CD8-positive, alpha-beta memory T cell (primary cell): ENCODE measurements at places on chromosomes 11 and 22. TPM values are rescaled to one million over a fixed set of nuclear protein-coding genes. Genes with fewer than 3 reads are reported as not detected.
A peak's percentile ranks its signal among the peaks of the same experiment; 100 is the strongest.

- H3K27me3 ChIP-seq, result no peaks in the 10 kb centered on the region
- H3K27ac ChIP-seq, result no peak overlapping the region
- no peak overlapping the region for H3K4me3 ChIP-seq
- DNase-seq, result no peak
Measured at GRCh38 chr11:111469200-111469599, 43.0 kb downstream of the BTG4 start.

GRCh38 chr11:45371251-45372115, 85.3 kb upstream of the SYT13 start:
- peaks cover 15% of the 10 kb centered on the region for H3K27me3 ChIP-seq
- H3K4me3 ChIP-seq, result no peak overlapping the region
- H3K36me3 ChIP-seq, result no peaks in the 10 kb centered on the region
- no peak overlapping the region for H3K27ac ChIP-seq
- peaks cover 16% of the 10 kb centered on the region for H3K4me1 ChIP-seq

Gene AGBL2
- 2.6 TPM for total RNA-seq

DNA sequence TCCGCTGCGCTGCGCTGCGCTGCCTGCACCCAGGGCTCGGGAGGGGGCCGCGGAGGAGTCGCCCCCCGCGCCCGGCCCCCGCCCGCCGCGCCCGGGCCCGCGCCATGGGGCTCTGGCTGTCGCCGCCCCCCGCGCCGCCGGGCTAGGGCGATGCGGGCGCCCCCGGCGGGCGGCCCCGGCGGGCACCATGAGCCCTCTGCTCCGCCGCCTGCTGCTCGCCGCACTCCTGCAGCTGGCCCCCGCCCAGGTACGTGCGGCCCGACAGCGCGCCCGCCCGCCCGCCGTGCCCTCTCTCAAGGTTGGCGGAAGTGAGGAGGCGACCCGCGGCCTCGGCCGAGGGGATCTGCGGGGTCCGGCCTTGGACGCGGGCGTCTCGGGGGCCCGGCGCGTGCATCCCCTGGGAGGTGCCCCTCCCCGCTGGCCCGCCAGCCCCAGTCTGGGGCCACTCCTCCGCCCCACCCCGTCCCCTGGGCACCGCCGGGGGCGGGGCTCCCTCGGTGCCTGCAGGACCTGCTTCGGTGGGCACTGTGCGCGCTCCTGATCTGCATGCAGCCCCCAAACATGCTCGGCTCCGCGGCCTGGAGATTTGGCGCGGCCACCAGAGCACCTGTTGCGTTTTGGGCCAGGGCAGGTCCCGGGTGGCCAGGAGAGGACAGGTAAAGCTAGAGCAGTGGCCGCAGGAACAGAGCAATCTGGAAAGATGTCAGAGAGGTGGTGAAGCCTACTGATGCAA, 429 bp downstream of the VEGFB start:
- DNase-seq, result peak; percentile 72
- H3K36me3 ChIP-seq, result no peaks in the 10 kb centered on the region
- H3K4me3 ChIP-seq, result peak overlapping the region; percentile 67

DNA sequence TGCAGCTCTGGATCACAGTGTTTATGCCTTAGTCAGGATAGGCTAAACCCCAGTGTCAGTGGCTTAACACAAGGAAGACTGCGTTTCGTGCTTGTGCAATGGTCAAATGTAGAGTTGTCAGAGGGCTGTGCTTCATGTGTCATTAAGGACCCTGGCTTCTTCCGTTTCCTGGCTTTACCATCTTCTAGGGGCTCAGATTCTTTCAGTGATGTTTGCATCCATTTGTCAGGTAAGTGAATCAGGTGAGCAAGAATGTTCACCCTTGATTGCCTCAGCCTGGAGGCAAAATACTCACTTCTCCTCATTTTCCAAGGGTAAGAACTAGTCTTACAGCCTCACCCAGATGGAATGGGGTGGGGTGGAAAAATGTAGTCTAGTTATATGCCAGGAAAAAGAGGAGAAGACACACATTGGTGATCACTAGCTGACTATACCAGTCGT, 20.5 kb upstream of the AMOTL1 start:
- DNase-seq, result no peak
- H3K4me1 ChIP-seq, result no peaks in the 10 kb centered on the region
- no peaks in the 10 kb centered on the region for H3K27me3 ChIP-seq
- no peaks in the 10 kb centered on the region for H3K36me3 ChIP-seq
- no peak overlapping the region for H3K4me3 ChIP-seq

GRCh38 chr11:103586756-103587155, 449.7 kb upstream of the DDI1 start:
- no peak overlapping the region for H3K4me3 ChIP-seq
- no peak overlapping the region for H3K27ac ChIP-seq
- H3K4me1 ChIP-seq, result no peaks in the 10 kb centered on the region
- no peaks in the 10 kb centered on the region for H3K36me3 ChIP-seq

GRCh38 chr11:126862664-126863243, 137.8 kb downstream of the KIRREL3 start:
- H3K36me3 ChIP-seq, result no peaks in the 10 kb centered on the region
- H3K27me3 ChIP-seq, result no peaks in the 10 kb centered on the region
- H3K27ac ChIP-seq, result no peak overlapping the region
- H3K4me3 ChIP-seq, result no peak overlapping the region

DNA sequence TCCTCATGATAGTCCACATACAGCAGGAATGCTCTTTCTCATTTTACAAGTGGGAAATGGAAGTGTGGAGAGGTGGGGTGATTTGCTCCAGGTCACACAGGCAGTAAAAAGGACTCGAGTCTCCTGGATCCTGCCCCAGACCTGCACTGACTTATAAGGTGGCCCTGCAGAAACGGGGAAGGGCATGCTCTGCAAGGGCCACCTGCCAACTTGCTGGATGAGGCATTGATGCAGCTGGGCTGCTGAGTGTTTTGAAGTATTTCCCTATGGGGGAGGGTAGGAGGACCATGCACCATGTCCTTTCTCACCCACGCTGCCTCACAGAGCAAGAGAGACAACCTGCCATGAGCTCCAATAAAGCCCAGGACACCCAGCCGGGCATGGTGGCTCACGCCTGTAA, 36.9 kb downstream of the OR6Q1 start:
- no peaks in the 10 kb centered on the region for H3K36me3 ChIP-seq
- no peak for DNase-seq
- H3K4me1 ChIP-seq, result no peaks in the 10 kb centered on the region

Gene OR5P2
- total RNA-seq, result not detected

DNA sequence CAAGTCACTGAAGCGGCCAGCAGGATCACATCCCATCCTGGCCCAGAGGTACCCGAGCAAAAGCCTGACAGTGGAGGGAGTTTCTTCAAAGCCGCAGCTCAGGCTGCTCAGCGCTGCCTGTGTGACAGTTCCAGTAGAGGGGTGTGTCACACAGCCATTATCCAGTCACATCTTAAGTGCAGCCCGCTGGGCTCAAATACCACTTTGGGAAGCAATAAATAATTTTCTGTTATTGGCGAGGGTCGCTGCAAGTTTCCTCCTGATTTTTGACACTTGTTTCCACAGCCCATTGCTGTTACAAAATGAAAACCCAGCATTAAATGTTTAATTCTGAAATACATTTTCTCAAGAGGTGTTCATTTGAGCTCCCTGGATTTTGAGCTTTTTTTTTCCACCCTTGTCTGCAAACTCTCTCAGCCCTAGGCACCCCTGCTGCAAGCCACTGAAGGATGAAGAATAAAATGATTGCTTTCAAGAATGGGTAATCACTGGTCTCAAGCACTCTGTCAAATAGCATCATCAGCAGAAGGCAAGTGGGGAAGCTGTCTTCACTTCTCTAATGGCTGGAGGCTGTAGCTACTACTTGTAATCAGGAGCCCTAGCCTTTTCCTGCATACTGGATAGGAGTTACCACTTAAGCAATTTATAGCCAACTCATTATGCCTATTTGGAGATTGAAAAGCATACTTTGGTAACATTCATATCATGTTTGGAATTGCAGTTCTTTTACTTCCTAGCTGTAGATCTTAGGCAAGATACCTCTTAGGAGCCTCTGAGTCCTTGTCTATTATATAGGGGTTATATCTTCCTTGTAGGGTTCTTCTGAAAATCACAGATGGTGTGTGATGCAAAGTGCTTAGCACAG, 373.7 kb downstream of the METTL15 start:
- H3K36me3 ChIP-seq, result no peaks in the 10 kb centered on the region
- no peak for DNase-seq
- H3K4me1 ChIP-seq, result no peaks in the 10 kb centered on the region
- no peaks in the 10 kb centered on the region for H3K27me3 ChIP-seq
- H3K27ac ChIP-seq, result no peak overlapping the region
- no peak overlapping the region for H3K4me3 ChIP-seq

DNA sequence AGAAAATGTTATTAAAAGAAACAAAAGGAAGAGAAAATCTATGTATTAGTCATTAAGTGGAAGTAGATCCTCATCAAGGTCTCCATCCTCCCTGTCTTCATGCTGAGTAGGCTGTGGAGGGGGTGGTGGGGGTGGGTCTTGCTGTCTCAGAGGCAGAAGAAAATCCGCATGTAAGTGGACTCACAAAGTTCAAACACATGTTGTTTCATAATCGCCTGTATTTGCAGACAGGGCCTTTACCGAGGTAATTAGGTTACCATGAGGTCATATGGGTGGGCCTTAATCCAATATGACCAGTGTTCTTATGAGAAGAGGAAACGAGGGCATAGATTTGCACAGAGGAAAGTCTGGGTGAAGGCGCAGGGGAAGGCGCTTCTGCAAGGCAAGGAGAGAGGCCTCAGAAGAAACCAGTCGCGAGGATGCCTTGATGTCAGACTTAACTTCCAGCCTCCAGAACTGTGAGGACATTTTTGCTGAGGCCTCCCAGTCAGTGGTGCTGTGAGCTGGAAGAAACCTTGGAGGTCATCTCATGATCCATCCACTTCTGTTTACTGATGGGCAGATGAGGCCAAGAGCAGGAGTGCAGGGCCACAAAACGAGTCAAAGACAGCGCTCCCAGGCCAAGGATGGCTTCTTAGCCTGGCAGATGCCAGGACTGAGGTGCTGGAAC, 49.3 kb upstream of the THY1 start:
- no peaks in the 10 kb centered on the region for H3K36me3 ChIP-seq
- H3K27me3 ChIP-seq, result peaks cover 5% of the 10 kb centered on the region
- no peak overlapping the region for H3K27ac ChIP-seq
- no peak for DNase-seq
- H3K4me3 ChIP-seq, result no peak overlapping the region

GRCh38 chr11:7575841-7576725, 62.3 kb downstream of the PPFIBP2 start:
- no peak overlapping the region for H3K4me3 ChIP-seq
- peaks cover 29% of the 10 kb centered on the region for H3K4me1 ChIP-seq
- no peak for DNase-seq
- peaks cover 6% of the 10 kb centered on the region for H3K27me3 ChIP-seq

DNA sequence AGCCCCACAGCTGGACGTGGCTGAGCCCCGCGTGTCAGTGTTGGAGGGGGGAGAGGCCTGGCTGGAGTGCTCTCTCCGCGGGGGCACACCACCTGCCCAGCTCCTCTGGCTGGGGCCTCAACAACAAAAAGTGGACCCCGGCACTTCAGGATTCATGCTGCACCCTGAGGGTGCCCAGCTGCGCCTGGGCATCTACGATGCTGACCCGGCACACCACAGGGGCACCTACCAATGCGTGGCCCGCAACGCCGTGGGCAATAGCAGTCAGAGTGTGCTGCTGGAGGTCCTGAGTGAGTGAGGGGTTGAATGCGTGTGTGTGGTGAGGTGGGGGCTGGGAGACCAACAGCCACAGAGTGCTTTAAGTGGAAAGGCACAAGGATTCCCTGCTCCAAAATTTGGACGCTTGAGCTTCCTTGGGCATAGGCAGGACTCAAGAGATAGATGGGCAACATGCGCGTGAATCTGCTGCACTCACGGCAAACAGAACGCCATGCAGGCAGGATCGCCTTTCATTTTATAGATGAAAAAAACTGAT, 7.6 kb downstream of the VSIG10L2 start:
- no peak overlapping the region for H3K27ac ChIP-seq
- no peak overlapping the region for H3K4me3 ChIP-seq
- no peak for DNase-seq
- no peaks in the 10 kb centered on the region for H3K36me3 ChIP-seq
- H3K27me3 ChIP-seq, result no peaks in the 10 kb centered on the region
- no peaks in the 10 kb centered on the region for H3K4me1 ChIP-seq

DNA sequence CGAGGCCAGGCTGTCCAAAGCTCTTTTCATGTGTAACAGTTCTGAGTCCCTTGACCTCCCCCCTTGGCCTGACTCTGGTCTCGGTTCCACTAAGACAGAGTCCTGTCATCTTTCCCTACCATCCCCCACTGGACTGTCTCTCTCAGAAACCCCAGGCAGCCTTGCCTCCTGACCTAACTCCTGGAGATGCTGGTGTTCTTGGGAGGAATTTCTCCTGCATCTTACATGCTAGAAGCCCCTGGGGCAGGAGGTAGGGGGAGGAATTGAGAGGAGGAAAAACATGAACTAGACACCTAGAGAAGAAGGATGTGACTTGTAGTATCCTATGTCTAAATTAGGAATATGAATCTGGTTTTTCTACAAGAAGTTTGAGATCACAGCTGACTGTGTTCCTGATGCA, 648 bp upstream of the IL18BP start:
- H3K27ac ChIP-seq, result no peak overlapping the region
- H3K36me3 ChIP-seq, result peaks cover 8% of the 10 kb centered on the region
- no peak for DNase-seq

Gene ZNF280A
- total RNA-seq, result not detected

Gene MPZL3
- 119 TPM for total RNA-seq

GRCh38 chr11:11444804-11445131, 91.7 kb upstream of the CSNK2A3 start:
- no peaks in the 10 kb centered on the region for H3K36me3 ChIP-seq
- H3K4me1 ChIP-seq, result no peaks in the 10 kb centered on the region
- no peak overlapping the region for H3K4me3 ChIP-seq
- no peak overlapping the region for H3K27ac ChIP-seq

Gene BLID
- total RNA-seq, result not detected

Gene EXPH5
- total RNA-seq, result 0.89 TPM

DNA sequence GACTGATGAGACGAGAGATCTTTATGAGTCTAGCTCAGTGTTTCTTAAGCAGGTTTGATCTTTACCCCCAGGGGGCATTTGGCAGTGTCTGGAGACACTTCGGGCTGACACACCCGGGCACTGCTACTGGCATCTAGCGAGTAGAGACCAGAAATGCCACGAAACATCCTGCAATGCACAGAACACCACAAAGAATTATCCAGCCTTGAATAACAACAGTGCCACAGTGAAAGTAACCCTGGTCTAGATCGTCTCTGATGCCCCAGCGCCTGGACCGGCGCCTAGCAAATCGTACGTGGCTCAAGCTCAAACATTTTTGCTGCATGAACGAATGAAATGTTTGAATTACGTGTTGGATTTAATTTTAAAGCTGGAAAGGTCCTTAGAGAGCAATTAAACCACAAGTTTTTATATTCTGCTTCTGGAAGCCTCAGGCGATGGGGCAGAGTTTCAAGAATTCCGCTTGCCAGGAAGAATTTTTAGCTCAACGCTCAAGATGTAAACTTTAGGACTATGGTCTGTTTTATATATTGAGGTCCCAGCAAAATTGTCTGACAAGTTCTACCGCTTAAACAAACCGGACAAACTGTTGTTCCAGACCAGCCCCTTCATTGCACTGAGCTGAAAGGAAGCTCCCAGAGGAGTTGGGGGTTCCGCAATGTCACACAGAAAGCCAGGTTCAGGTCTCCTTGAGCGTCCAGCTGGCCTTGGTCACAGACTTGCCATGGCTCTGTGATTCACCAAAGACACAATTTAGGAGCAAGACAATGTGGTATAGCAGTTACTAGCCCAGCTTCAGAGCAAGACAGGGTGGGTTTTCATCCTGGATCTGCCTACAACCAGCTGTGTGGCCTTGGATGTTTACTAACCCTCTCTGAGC, 44.2 kb upstream of the SMTN start:
- no peak for DNase-seq
- H3K4me1 ChIP-seq, result no peaks in the 10 kb centered on the region
- no peaks in the 10 kb centered on the region for H3K27me3 ChIP-seq
- no peak overlapping the region for H3K27ac ChIP-seq
- no peak overlapping the region for H3K4me3 ChIP-seq
- no peaks in the 10 kb centered on the region for H3K36me3 ChIP-seq
